ENCODE measurements at places on chromosomes 6 and 20. TPM values are rescaled to one million over a fixed set of nuclear protein-coding genes. Genes with fewer than 3 reads are reported as not detected.

Gene WDR46
- total RNA-seq, result 59.4 TPM

Gene RIPPLY2
- not detected for total RNA-seq

Gene CRISP3
- total RNA-seq, result not detected

Gene ADAM33
- total RNA-seq, result not detected

Gene SYCP2L
- not detected for total RNA-seq

Gene SLCO4A1
- total RNA-seq, result 30.7 TPM

Gene NR2E1
- not detected for total RNA-seq

Gene FLRT3
- total RNA-seq, result not detected

Gene CDC40
- 30.2 TPM for total RNA-seq

GRCh38 chr6:19465760-19466159 lies 371.4 kb upstream of the ID4 start:
- no peak for DNase-seq

DNA sequence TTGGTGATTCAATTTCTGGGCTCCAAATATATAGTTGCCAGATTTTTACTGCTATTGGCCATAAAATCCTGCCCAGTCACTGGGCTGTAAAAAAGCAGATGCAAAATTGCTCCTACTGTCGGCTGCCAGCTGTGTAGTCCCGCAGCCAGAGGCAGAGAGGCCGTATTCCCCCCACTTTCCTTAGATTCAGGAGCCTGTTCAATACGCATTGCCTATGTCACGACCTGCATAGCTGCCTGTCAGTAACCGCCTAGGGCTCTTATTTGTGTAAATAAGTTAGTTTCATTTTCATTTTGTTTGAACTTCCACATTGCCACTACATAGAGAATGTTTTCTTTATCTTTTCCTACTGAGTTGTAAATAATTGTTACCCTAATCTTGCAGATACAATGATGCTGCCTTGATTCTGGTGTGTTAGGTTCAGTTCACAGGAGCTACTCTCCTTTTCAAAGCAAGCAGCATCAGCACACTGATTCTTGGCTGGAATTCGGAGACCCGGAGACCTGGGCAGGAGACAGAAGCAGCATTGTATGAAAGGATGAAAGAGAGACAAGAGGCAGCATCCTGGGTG lies 46.0 kb upstream of the UST start:
- DNase-seq, result no peak

DNA sequence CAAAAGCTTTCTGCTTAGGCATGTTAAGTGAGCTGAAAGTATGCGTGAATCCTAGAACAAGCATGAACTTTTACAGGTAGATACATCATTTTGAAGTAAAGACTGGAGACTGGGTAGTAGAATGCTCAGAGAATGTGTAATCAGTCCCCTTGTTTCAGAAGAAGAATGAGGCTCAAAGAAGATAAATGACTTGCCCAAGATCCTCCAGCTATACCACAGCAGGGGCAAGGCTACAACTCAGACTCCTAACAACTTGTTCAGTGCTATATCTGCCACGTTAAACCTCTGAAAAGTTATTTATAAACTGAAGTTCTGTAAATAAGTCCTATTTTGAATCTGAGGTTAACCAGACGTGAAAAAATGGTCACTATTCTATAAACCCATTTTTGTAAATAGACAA lies 2.9 kb downstream of the RIPOR2 start:
- DNase-seq, result no peak

DNA sequence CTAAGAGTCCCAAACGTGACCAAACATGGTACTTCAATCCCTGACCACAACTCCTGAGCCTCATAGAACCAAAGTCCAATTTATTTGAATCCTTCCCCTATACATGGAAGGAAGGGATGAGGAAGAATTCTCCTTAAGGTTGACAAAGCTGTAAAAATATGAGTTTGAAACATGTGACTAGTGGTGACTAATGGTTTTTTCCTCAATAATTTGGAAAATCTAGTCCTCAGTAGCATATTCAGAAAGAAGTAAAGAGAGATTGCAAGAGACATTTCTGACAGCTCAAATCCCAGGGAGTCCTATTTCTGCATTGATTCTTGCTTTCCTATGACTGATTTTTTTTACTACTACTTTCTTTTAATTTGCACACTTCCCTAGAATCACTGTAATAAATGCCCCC lies 443.7 kb downstream of the FRK start:
- DNase-seq, result no peak

DNA sequence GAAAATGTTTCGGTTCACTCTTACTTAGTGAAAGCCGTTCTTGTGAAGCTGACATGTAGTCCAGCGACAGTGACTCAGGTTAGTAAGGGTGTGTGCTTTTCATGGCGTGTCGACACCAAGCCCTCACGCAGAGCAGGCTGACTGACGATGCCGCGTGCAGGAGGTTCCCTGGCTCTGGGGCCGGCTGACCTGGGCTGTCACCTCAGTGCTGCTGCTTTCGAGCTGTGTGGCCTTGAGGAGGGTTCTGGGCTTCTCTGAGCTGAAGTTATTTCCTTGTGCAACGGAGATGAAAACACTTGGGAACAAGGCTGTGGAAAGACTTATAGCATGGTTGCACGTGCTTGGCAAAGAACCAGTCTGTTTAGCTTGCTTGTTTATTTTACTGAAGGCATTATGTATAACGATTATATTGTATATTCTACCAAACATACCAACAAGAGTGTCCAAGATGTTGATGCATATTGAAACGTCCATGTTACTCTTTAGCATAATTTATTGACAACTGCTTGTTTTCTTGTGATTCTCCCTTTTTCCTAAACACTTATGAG lies 59.2 kb downstream of the PHACTR3 start:
- no peak for DNase-seq

- no peak for DNase-seq
These were observed 223.6 kb downstream of the ANKRD60 start for GRCh38 chr20:58004900-58005299.

DNA sequence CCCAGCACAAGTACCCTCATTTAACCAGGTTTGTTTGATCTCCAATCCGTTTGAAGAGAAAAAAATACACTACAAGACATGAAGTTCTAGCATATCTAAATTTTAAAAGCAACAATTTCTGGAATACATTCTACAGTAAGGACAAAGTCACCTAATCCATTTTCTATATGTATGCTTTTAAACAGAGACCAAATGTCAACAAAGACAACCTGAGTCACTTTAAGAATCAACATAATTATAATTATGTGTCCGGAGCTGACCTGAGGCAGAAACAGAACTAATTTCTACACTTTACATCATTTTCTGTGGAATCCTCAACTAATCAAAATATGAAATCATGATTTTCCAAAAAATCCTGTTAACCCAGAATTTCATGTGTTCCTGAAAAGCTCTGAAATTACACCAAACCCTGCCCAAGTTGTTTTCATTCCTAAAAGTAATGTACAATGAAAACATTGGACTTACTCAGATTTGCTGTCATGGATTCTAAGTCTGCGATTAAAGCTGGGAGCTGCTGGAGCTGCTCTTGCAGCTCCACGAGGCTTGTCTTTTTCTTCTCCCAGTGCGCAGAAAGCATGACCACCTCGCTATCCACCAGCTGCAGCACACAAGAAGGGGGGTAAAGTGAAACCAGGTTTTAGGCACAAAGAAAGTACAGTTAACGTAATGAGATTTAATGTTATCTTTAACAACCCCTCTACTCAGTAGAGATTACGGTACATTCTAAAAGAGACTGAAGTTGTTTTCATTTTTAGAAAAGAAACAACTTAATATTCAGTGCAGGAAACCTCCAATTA lies 35.8 kb downstream of the DTNBP1 start:
- no peak for DNase-seq

All from activated CD4-positive, alpha-beta memory T cell treated with anti-CD3 and anti-CD28 coated beads for 36 hours (primary cell).